OCI-M1 (cell line): ENCODE measurements at places on chromosomes 3 and 15.

DNA sequence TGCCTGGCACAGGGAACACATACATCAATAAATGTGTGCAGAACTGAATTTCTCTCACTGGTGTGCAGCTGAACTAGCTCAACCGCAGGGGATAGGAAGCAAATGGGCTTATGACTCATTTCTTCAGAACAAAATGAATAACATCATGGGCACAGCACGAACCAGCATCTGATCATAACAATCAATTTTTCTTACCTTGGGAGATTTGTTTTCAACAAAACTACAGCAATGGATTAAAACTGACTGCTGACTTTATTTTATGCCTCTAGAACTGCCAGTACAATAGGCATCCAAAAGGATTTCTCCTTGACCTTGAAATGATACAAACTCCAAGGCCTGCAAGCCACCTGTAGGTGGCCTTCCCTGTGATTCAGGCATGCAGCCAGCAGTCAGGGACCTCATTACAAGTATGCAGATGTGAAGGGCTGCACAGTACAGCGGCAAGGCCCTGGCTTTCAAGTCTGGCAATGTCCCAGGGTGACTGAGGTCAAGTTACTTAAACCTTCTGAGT lies 26.1 kb downstream of the TAMM41 start:
- no peak for DNase-seq

DNA sequence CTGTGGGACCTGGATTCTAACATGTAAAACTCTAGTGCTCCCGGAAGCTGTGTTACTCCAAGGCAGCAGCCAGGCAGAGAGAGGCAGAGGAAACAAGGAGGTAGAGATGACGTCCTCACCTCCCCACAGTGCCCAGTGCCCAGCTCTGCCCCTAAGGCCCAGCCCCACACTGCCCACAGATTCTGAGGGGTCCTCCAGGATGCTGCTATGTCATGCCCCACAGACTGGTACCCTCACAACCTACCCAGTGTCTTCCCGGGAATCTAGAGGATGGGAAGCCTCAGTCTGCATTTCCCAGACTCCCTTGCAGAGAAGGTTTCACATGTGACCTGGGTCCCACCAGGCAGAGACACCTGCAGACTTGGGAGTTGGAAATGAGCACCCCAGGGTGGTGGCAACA lies 75.9 kb upstream of the PCSK6 start:
- no peak for DNase-seq

- DNase-seq: no peak
Measured at GRCh38 chr3:143294188-143294587, 174.6 kb downstream of the CHST2 start.

DNA sequence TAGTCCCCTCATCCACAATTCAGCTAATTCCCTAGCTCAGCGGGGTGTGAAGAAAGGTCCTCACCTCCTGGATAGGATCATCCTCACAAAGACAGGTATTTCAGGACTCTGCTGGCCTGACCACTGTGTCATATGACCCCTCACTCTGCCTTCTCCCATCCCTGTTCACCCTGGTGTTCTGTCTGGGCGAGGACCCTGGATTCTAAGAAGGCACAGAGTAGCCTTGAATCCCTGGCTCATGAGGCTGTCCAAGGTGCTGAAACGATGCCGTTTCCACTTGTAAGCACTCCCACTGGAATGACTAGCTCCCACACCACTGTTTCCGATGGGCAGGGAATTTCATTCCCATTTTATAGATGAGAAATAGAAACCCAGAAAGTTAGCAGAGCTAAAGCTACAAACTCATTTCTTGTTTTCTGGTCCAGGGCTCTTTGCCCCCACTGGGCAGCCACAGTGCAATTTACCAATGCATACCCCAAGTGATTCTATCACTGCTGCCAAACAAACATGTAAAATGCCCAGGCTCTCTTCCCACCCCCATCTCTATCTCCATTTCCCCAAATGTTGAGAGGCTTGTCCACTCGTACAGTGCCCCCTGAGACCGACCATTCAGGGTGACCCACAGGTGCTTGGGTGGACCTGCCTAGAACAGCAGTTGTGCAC lies 83.2 kb downstream of the RAB11A start:
- DNase-seq: peak; percentile 35

DNA sequence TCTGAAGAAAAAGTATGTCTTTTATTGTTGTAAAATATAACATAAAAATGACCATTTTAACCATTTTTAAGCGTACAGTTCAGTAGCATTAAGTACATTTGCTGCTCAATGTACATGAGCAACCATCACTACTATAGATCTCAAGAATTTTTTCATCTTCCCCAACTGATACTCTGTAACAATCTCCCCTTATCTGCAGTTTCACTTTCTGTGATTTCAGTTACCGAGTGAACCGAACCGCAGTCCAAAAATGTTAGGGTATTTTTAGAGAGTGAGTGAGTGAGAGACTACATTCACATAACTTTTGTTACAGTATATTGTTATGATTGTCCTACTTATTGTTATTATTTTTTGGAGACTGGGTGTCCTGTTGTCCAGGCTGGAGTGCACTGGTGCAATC lies 9.0 kb upstream of the SLC25A26 start:
- DNase-seq: no peak

- no peak for DNase-seq
Measured at GRCh38 chr3:127184870-127185216, 8.1 kb upstream of the PRR23E start.

DNA sequence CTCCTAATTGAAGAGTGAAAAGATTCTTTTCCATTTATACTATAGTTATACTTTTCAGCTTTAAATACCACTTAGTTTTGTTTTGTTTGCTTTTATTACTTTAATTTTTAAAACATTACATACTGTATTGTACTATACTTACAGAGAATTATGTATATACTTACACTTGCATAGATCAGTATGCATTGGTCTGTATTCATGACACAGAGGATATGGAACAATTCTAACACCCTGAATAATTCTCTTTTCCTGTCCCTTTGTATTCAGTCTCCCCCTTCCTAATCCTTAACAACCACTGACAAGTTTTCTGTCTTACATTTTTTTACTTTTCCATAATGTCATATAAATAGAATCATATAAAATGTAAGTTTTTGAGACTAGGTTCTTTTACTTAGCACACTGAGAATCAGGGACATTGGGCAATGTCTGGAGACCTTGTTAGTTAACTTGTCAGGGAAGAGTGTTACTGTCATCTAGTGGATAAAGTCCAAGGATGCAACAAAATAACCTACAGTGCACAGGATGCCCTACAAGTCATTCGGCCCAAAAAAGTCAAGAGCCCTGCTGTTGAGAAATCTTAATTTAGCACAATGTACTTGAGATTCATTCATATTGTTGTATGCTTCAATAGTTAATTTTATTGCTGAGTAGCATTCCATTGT lies 95.7 kb upstream of the MCTP2 start:
- DNase-seq: peak; percentile 14

DNA sequence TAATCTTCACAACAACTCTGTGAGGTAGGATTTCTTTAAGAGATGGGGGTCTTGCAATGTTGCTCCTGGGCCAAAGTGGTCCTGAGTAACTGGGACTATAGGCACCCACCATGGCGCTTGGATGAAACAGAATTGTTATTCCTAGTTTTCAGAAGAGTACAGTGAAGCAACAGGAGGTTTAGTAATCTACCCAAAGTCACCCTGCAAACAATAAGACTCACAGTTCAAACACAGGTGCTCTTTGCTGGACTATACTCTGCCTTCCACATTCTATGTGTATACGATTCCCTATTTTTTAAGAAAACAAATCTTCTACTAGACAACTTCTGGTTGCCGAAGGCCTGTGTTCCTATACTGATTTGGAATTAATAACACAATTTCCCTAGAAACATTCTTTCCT lies 8.1 kb downstream of the C3orf70 start:
- DNase-seq: no peak

- DNase-seq: peak; percentile 73
Measured at GRCh38 chr15:80060356-80061006, 1.0 kb downstream of the ZFAND6 start.

- DNase-seq: no peak
Measured at GRCh38 chr3:24812116-24812515, 317.5 kb upstream of the THRB start.

- no peak for DNase-seq
Measured at GRCh38 chr15:69713726-69714559, 261.3 kb downstream of the RPLP1 start.

DNA sequence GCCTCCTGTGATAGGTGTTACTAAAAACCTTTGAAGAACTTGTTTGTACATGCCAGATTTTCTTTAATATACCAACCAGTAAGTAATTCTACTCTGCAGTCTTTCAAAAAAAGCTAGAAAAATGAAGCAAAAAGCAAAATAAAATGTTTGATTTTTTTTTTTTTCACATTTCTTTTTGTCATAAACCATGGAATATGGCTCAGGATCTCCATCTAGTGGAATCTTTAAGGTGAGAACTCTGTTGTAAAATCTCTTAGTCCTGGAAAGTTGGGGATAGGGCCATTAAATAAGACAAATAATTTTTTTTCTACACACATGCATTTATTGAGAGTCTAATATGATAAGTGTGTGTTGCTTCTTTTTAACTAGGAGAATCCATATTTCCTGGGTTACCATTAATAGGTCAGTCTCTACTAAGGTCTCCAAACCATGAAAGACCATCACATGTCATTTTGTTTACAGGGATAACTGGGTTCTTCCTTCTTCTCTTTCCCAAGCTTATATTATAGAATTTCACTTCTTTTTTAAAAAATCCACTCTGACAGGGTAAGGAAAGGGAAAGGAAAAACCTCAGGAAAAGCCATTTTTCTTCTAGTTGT lies 84.6 kb downstream of the SLC9A9 start:
- DNase-seq: peak; percentile 21

- DNase-seq: no peak
Measured at GRCh38 chr3:36741285-36741684, 23.1 kb downstream of the DCLK3 start.

DNA sequence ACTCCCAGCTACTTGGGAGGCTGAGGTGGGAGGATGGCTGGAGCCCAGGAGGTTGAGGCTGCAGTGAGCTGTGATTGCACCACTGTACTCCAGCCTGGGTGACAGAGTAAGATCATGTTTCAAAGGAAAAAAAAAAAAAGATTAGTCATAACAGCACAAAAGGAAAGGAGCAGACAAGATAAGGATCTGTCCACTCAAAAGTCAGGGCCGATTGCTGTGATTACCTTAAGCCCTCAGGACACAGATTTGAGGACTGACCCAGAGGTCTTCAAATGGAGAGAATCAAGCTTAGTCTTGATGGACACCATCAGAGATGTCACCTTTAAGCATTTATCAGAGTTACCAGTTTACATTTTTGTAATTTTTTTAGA lies 23.9 kb upstream of the HEG1 start:
- DNase-seq: no peak

DNA sequence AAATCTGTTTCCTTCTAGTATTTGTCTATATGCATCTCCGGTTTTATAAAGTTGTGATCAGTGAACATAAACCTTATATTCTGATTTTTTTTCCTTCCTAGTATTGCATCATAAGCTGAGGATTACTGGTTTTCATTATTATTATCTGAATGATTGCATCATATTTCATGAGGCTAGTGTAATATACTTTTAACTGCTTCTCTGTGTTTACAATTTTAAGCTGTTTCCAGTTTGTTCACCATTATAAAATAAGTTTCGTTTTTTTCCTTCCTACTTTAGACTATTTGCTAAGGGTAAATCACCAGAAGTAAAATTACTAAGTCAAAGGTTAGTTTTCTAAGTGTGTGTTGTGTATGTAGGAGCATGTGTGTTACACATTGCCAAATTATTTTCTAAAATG lies 20.2 kb downstream of the SEMA6D start:
- no peak for DNase-seq

- peak; percentile 88 for DNase-seq
Measured at GRCh38 chr3:139427283-139428060, 38.0 kb upstream of the COPB2 start.
